ENCODE measurements at places on chromosomes 6 and 20.

DNA sequence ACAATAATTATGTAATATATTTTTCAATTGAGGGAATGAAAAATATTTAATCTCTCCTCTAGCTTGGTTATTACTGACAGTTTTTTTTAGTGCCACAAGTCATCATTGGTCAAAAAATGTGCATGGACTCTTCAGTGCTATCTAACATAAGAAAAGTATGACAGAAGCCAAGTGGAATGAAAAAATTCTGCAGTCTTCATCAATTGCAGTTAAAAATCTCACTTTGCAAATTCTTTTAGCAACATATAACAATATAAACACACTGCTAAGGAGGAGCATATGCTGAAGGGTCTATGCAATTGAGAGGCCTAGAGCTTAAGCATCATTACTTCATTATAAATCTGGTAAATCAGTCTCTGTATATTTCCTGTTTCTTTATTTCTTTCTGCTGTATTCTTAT is 175.1 kb downstream of the ARHGAP18 start:
- no peak for DNase-seq

- DNase-seq: no peak
Measured at GRCh38 chr20:11906626-11907480, 10.8 kb upstream of the BTBD3 start.

DNA sequence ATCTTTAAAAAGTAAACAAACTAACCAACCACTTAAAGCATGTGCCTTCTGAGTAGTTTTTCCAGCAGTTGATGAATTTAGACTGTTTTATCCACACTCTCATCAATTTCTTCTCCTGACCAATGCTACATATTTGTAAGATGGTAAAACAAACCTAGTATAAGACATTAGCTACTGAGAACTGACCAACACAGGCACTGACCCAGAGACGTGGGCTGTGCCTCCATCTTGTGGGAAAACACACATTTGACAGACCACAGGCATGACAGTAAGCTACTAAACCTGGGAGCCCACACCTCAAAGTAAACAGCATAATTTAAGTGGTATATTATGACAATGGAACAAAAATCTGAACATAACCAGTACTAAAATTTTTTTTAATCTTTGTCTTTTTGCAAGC is 121.4 kb upstream of the NRSN1 start:
- DNase-seq: no peak

DNA sequence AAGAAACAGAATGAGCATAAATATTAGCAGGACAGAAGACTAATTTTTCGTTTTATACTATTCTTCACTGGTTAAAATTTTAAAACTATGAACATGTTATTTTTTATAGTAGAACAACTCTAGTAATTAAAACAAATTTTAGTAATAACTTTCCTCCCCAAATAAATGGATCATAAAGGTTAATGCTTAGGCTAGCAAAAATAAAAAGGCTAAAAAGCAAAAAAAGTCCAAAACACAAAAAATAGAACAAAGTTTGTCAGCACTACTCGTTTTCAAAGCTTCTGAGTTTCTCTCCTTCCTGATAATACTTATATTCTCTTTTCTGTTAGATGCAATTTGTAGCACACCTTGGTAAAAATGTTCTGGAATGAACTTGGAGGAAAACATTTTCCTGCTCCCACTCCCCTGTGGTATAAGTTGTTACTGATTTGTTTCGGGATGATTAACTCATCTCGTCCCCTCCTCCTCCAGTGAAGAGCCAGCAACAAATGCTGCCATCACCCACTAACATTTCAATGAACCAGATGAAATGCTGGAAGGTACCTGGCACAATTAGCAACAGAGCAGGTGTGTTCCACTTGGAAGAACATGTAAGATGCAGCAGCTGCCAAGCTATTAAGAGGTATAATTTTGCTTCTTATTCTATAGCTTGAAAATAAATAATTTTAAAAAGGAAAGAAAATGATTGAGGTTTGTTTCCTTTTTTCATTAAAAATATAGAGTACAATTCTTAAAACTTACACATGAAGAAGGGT is 130.5 kb downstream of the MYB start:
- DNase-seq: no peak

DNA sequence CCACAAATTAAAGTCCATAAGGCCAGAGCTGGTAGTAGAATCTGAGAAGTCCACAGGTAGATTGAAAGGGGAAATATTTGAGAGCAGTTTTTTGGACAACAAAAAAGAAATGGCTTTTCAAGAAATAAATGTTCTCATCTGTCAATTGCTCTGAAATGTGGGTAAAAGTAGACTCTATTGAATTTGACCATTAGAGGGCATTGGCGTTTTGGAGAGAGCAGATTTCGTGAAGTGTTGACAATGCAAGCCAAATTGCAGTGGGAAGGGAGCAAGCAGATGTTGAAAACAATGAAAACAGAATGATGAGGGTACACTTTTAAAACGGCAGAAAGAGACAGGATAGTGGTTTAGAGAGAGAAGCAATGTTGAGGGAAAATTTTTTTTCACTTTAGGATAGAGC is 149.1 kb upstream of the FAM83B start:
- DNase-seq: no peak

- DNase-seq: no peak
Measured at GRCh38 chr6:31742894-31743293, 3.1 kb downstream of the MSH5 start.

DNA sequence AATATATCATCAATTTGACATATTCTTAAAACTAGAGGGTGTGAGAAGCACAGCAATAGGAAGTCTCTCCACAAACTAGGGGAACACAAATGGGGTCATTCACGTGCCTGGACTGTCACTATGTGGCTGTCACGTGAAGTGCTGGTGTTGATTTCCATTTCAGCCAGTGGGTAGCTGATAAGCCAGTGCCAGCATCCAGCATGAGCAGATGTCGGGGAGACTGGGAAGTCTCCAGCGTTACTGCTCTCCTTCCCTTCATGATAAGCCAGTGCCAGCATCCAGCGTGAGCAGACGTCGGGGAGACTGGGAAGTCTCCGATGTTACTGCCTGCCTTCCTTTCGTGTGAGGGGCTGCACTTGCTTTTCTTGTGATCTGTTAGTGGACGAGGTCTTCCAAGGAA is 5.6 kb upstream of the SLC17A9 start:
- no peak for DNase-seq

- no peak for DNase-seq
Measured at GRCh38 chr20:53734006-53734688, 140.5 kb upstream of the ZNF217 start.

DNA sequence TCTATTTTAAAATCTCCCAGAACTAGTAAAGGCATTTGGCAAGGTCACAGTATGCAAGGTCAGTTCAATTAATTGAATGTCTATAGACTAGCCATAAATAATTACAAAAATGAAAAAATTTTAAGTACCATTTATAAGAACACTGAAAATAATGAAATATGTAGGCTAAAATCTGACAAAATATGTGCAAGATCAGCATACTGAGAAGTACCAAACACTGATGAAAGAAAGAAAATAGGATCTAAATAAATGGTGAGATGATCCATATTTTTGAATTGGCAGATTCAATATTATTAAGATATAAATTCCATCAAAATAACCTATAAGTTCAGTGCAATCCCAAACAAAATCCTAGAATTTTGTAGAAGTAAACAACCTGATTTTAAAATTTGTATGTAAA is 28.0 kb upstream of the NELFCD start:
- no peak for DNase-seq

GRCh38 chr6:1481286-1481685 is 91.9 kb downstream of the FOXF2 start:
- no peak for DNase-seq

DNA sequence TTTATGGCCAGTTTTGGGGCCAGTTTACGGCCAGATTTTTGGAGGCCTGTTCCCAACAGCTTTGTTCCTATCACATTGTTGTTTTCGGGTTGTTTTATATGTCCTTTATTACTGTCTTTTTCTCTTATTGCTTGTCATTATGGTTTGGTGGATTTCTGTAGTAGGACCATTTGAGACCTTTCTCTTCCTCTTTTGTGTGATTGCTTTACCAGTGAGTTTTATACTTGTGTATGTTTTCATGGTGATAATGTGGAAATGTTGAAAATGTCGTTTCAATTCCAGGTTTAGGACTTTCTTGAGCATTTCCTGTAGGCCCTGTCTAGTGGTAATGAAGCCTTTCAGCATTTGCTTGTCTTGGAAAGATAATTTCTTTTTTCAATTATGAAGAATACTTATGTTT is 17.8 kb downstream of the HLA-B start:
- DNase-seq: no peak

GRCh38 chr20:16898433-16898832 is 150.3 kb downstream of the OTOR start:
- no peak for DNase-seq

- no peak for DNase-seq
Measured at GRCh38 chr6:63268574-63268973, 51.2 kb downstream of the LGSN start.

GRCh38 chr6:156727715-156728385 is 49.3 kb upstream of the ARID1B start:
- no peak for DNase-seq

- DNase-seq: peak; percentile 28
Measured at GRCh38 chr6:28838289-28838633, 85.5 kb downstream of the TRIM27 start.

DNA sequence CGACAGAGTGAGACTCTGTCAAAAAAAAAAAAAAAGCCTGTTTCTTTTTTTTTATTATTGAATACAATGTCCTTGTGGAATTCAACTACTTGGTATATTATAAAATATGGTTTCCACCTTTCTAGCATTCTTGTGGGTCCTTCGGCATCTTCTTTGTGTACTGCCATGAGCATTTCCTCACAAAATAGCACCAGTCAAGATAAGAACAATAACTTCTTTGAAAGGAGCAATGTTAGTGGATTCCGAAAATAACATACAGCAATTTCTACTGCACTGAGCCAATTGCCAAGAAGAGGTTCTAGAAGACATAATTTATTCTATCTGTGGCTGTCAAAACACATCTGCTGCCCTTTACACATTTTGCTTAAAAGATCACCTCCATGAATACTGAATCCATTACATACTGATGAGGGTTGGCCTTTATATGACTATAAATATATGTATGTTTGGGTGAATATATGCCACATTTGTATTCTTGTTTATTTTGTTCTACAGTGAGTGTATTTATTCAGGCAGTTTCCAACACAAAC is 19.1 kb upstream of the SPTLC3 start:
- DNase-seq: no peak

GRCh38 chr20:1964659-1965405 is 29.0 kb downstream of the PDYN start:
- no peak for DNase-seq

DNA sequence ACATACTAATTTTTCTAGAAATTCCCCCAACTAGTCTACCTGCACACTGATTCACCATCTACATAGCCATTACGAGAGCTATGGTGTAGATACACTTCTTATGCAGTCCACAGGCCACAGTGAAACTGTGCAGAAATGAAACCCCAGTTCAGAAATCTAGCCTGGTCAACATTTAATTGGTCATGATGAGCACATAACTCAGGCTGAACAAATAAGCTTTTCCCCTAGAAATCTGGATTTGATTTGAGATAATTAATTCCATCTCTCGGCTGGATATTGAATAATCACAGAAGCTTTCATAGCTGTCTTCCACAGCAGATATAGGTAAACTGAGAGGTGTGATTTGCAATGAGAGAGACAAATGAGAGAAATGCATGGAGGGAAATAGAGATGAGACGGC is 22.6 kb upstream of the TINAG start:
- DNase-seq: no peak

- DNase-seq: no peak
Measured at GRCh38 chr6:110053395-110054240, 75.5 kb downstream of the GPR6 start.

DNA sequence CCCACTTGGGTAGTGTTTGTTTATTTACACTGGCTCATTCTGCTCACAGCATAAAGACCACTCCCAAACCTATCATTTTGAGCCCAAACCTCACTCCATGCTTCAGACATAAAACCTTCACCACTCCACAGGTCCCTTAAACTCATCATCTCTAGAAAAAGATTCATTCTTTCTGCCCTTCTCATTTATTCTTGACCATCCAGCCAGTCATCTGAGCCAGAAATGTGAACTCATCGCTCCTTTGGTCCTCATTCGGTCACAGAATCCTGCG is 12.4 kb downstream of the TPMT start:
- no peak for DNase-seq

DNA sequence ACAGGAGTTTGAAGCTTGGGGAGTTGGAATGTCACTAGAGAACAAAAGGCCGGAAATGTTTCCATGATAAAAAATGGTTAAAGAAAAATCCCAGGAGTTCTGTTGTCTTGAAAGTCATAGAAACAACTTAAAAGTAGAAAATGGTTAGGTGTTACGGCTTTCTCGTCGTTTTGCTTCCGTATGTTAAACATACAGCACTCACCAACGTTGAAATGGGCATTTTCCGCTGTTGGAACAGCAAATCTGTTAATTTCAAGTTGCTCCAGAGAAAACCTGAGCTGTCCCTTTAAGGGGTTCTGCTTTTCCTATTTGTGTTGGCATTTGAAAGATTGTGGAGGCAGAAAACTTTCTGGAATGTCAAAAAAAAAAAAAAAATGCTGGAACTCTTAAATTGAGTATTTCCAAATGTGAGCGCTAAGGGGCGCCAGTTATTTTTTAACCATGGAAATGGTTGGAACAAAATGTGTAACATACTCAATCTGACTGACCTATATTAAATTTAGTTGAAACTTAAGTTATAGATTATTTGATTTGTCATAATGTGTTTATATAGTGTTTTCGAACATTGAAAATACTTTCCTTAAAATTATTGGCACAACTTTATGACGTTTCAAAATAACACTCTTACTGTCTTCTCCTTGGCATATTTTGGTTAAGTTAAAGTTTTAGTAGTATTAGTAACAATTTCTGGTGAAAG is 2.2 kb downstream of the QKI start:
- DNase-seq: no peak

- DNase-seq: no peak
Measured at GRCh38 chr20:57648878-57649616, 28.8 kb upstream of the ZBP1 start.

DNA sequence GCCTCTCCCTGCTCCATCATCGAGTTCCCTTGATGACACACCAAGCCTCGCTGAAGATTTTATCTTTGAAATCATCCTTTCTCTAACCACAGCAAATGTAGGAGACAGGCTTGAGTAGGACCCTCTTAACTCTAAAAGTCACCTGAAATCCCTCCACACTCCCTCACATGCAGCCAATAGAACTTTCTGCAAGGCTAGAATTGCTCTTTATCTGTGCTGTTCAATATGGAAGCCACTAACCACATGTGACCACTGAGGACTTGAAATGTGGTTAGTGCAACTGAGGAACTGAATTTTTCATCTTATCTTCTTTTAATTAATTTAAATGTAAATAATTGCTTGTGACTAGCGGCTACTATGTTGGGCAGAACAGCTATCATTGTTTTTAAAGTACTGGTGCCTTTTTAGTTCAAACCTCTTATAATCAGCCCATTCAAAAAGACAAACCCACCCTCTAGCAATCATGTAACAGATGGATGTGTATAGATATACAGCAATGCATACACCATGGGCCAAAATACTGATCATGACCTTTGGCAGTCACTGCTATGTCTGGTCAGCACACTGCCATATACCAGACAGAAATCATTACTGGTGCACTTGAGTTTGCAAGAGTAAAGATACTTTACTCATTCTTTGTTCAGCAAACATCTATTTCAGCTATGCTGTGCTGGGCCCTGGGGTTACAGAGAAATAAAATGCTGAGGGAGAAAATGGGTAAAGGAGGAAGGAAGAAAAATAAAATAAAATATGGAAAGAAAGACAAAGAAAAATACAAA is 50.0 kb downstream of the GFOD1 start:
- no peak for DNase-seq
